Coronary artery (tissue), 2 donors: ENCODE measurements at places on chromosomes 2 and 18.

DNA sequence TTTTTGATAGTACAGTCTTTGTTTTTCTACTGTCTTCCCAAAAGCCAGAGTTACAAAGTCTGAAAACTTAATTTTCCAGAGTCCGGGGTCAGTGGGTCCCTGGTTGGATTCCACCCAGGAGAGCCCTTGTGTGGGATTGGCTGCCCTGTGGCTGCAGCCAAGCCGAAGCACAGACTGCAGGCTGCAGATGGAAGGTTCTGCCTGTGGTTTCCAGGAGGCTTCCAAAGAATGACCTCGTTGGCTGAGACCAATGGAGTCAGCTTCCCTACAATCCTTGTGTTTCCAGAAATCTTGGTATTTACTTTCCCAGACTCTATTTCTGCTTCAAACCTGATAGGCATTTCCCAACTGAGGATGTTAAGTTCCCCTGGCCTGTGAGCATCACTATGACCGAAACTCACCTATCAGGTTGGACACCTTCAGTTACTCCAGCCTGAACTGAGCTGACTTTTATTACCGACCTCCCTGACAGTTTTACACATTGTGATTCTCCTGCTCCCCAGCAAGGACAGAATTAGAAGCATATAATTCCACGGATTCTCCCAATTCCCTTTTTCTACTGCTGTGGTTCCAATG lies 117.5 kb upstream of the CCDC68 start:
- no peak for DNase-seq

- no peak for DNase-seq
Observed at GRCh38 chr2:167637741-167638140, 609.7 kb downstream of the STK39 start.

- DNase-seq = no peak
Observed at GRCh38 chr2:148702475-148702874, 57.9 kb downstream of the EPC2 start.

GRCh38 chr2:9415516-9416169 lies 7.7 kb downstream of the ITGB1BP1 start:
- no peak for DNase-seq

DNA sequence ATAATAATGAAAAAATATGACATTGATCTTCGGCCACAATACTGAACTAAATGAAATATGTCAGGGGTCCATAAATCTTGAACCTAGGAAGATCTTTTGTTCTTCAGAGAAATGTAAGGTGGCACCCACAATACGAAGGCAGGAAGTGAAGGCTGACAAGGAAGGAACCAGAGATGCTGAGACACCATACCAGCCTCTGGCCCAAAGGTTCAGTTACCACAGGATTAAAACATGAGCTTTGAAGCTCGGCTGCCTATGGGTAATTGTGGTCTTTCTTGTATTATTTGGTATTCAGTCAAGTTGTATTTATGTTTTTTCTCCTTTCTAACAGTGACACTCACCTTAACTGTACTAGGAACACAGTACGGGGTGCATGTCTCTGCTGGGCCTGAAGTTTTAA lies 448.8 kb upstream of the SETBP1 start:
- DNase-seq = no peak

- DNase-seq = no peak
Observed at GRCh38 chr2:241490825-241491506, 17.4 kb downstream of the STK25 start.

DNA sequence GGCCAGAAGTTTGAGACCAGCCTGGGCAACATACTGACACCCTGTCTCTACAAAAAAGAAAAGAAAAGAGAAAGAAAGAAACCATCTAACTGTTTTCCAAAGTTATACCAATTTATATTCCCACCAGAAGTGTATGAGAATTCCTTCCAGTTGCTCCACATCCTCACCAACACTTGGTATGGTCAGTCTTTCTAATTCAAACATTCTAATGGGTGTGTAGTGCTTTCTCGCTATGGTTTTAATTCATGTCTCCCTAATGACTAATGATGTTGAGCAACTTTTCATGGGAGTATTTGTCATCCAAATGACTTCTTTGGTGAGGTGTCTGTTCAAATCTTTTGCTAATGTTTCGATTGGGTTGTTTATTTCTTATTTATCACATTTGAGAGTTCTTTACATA lies 10.5 kb upstream of the B3GNT7 start:
- no peak for DNase-seq

GRCh38 chr2:226405465-226405864 lies 394.2 kb downstream of the IRS1 start:
- DNase-seq = no peak

- no peak for DNase-seq
Observed at GRCh38 chr18:70418546-70419311, 129.9 kb downstream of the SOCS6 start.

- DNase-seq = no peak
Observed at GRCh38 chr2:72757177-72757775, 68.6 kb downstream of the EXOC6B start.

DNA sequence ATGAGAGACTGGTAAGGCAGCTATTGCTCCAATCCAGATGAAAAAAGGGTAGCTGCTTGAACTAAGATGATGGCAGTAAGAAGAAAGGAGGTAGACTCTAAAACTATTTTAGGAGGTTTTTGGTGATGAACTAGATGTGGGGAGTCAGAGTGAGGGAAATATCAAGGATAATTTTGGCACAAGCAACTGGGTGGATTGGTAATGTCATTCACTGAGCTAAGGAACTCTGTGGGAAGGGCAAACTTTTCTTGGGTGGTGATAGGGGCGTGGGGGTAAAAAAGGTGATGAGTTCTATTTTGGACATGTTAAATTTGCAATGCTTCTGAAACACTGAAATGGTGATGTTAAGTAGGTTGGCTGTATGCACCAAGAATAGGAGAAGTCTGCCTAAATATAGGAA lies 19.3 kb downstream of the PAIP2B start:
- DNase-seq = no peak

DNA sequence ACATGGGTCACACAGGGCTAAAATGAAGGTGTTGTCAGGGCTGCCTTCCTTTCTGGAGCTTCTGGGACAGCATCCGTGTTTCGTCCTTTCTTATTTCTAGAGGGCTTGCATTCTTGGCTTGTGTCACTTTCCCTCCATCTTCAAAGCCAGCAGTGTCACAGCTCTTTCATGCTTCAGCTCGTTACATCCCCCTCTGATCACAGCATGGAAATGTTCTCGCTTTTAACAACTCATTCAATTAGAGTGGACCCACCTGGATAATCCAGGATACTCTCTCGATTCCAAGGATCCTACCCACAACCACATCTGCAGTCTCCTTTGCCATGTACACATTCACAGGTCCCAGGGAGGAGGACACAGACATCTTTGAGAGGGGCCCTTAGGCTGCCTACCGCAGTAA lies 316.2 kb upstream of the FIGN start:
- DNase-seq = no peak

GRCh38 chr2:223363085-223363484 lies 239.1 kb downstream of the SCG2 start:
- no peak for DNase-seq

DNA sequence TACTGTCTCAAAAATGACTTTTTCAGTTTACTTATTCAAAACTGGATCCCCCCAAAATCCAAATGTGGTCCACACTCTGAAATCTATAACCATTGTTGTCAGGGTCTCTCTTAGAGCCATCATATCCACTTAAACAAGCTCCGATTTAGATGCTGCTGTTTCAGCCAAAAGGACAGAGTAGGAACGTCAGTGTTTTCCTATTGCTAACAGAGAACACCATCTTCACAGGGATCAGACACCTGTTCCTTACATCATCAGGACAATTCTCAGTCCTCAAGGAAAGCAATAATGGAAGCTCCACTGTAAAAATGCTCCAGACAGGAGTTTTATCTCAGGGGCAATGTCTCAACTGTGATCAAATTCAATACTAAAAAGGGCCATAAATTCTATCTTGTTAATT lies 155.4 kb downstream of the STK39 start:
- no peak for DNase-seq

GRCh38 chr2:239598732-239599090 lies 197.9 kb upstream of the HDAC4 start:
- DNase-seq = no peak

- DNase-seq = no peak
Observed at GRCh38 chr2:114426756-114427155, 15.7 kb upstream of the DPP10 start.

- no peak for DNase-seq
Observed at GRCh38 chr18:36893227-36893626, 64.3 kb downstream of the KIAA1328 start.

GRCh38 chr2:149438330-149438960 lies 108.1 kb downstream of the LYPD6 start:
- no peak for DNase-seq

GRCh38 chr2:37639631-37640030 lies 31.8 kb downstream of the CDC42EP3 start:
- no peak for DNase-seq

GRCh38 chr2:190837420-190837819 lies 43.2 kb upstream of the GLS start:
- DNase-seq = no peak

- peak; percentile 83 for DNase-seq
Observed at GRCh38 chr18:79988071-79988450, 302 bp downstream of the TXNL4A start.

DNA sequence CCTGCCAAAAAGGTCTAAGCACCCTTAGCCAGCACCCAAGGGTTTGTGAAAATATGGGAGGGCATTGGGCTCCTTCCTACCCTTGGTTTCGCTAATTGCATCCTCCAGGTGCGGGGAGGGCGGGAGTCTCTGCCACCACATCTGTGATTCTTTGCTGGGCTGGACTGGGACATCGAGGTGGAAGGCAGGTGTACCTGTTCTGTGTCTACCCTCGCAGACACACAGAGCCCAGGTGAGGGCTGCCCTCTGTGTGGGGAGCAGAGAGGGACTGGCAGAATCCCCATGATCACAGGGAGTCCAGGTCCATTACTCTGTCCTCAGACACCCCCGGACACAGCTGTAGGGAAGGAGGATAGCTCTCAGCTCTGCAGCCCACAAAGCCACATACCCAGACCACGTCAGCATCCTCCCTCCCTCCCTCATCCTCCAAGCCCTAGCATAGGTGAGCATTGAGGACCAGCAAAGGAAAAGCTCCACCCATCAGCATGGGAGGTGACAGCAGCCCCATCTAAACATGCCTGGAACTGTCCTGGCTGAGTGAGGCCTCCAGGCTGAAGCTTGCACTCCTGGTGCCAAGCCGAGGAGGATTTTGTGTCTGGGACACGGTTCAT lies 49.8 kb downstream of the PLB1 start:
- DNase-seq = no peak

- DNase-seq = no peak
Observed at GRCh38 chr2:169136885-169137534, 67.6 kb downstream of the DHRS9 start.

DNA sequence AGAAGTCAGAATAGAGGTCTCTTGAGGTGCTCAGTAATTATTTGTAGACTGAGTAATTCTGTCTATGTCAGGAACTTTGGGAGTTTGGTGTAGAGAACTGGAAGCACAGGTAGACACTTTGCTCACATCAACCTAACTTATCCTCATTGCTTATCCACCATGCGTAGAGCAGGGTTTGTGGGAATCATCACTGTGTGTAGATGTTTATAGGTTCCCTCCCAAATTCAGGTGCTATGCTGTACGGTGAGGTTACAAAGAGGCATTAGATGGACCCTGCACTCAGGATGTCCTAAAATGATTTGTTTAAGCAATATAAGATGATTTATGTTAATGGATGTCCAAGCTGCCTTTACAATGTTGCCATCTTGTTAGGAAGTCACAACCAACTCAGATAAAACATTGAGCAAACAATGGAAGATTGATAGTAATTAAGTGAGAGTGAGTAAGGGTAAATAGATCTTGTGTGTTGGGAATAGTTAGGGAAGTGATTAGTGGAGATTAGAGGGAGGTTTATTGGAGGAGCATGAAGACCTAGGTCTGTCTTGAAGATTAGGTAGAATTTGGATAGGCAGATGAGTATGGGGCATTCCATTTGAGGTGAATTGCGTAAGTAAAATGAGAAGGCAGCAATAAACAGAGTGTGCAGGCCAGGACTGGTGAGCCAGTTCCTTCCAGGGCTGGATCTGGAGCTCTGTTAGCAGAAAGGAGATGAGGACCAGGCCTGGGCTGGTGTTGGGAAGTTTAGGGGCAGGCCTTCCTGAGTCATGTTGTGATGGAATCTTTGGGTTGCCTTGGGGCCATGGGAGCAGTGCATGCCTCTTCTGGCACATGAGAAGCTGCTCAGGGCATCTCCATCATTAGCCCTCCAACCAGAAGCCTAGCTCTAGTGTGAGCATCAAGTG lies 12.1 kb downstream of the EPAS1 start:
- DNase-seq = no peak

- no peak for DNase-seq
Observed at GRCh38 chr2:240456447-240457222, 21.2 kb downstream of the GPC1 start.

- DNase-seq = no peak
Observed at GRCh38 chr2:168355779-168356476, 100.1 kb upstream of the CERS6 start.

GRCh38 chr2:9092383-9093282 lies 89.1 kb upstream of the MBOAT2 start:
- DNase-seq = no peak

DNA sequence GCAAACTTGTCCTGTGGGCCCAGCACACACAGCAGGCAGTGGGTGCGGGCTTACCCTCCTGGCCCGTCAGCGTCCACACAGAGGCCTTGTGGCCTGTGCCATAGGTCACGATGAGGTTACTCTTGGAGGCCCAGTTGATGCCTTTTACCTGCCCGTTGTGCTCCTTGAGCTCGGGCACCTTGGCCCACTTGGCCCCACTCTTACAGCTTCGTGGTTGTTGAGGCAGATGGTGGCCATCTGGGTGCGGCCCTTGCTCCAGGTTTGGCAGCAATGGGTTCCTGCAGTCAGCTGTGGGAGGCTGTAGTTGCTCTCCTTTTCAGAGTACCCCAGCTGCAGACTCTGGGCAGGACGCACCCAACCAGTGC lies 45.5 kb upstream of the PTH2R start:
- no peak for DNase-seq

- DNase-seq = peak; percentile 75
Observed at GRCh38 chr2:26346454-26347053, at the start of gene ADGRF3. TSS of gene ADGRF3 (minus strand) at chr2:26346789. CDS start at chr2:26346234, 555 bp downstream.

- DNase-seq = no peak
Observed at GRCh38 chr18:78998371-78999071, 18.9 kb downstream of the SALL3 start.

GRCh38 chr2:117614823-117615534 lies 199.5 kb upstream of the DDX18 start:
- DNase-seq = no peak

GRCh38 chr2:67982956-67983355 lies 79.8 kb downstream of the C1D start:
- no peak for DNase-seq

- no peak for DNase-seq
Observed at GRCh38 chr2:184847331-184847730, 249.0 kb downstream of the ZNF804A start.

GRCh38 chr2:126863336-126864015 lies 35.2 kb upstream of the TEX51 start:
- DNase-seq = peak; percentile 24

GRCh38 chr2:84906108-84906899 lies 848 bp downstream of the TMSB10 start:
- DNase-seq = no peak

GRCh38 chr2:202122980-202123720 lies 50.1 kb downstream of the KIAA2012 start:
- DNase-seq = no peak
